ENCODE measurements at places on chromosomes 6 and 20. TPM values are rescaled to one million over a fixed set of nuclear protein-coding genes. Genes with fewer than 3 reads are reported as not detected.

GRCh38 chr20:5216663-5217062, 89.9 kb downstream of the CDS2 start:
- no peaks in the 10 kb centered on the region for H3K4me1 ChIP-seq
- no peak for DNase-seq
- H3K4me3 ChIP-seq: no peak overlapping the region
- no peak overlapping the region for H3K27ac ChIP-seq
- H3K27me3 ChIP-seq: no peaks in the 10 kb centered on the region

DNA sequence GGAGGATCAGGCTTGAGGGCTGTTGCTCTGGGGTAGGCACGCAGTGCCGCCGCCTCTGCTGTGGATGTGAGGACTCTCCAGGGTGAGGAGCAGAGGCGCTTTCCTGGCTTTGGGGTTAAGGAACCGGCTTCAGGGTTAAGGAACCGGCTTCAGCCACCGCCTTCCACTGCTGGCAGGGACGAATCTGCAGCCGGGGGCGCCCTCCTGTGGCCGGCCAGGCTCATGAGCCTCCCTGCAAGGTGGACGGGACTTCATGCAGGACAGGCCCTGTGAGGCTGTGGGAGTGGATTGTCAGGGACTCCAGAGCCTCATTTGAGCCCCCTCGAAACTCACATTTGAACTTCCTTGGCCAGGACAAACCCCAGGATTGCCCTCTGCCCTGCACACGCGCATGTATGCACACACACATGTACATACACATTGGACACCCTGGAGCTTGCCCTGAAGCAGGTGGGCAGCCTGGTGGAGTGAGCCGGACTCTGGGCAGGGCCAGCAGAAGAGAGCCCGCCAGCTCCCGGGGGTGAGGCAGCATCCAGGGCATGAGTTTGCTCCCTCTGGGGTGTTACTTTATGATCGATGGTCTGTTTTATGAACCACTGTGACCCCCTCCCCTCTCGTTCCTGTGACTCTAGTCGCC, 146.9 kb downstream of the PHACTR3 start:
- no peak overlapping the region for H3K4me3 ChIP-seq
- peak; percentile 44 for DNase-seq
- H3K4me1 ChIP-seq: peaks cover 5% of the 10 kb centered on the region
- no peak overlapping the region for H3K27ac ChIP-seq

DNA sequence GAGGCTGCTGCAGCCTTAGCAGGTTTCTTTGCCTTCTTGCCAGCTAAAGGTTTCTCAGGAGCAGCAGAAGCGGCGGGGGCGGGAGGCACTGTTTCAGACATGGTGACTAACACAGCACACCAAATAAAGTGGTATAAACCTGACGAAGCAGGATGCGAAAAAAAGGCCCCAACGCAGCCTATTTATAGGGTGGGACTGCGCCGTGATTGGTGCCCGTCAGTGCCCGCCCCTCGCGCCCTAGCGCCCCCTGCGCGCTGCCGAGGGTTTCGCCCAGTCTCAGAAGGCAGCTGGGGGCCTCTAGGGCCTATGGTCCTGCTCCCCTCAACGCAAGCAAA, 55.0 kb downstream of the TRIM38 start:
- peak; percentile 79 for DNase-seq
- H3K36me3 ChIP-seq: no peaks in the 10 kb centered on the region
- H3K4me3 ChIP-seq: peak overlapping the region; percentile 34
- peaks cover 6% of the 10 kb centered on the region for H3K4me1 ChIP-seq

- H3K4me3 ChIP-seq: no peak overlapping the region
- H3K4me1 ChIP-seq: peaks cover 11% of the 10 kb centered on the region
- H3K36me3 ChIP-seq: no peaks in the 10 kb centered on the region
- no peaks in the 10 kb centered on the region for H3K27me3 ChIP-seq
Observed at GRCh38 chr6:152170702-152171667, 363.5 kb downstream of the ESR1 start.

DNA sequence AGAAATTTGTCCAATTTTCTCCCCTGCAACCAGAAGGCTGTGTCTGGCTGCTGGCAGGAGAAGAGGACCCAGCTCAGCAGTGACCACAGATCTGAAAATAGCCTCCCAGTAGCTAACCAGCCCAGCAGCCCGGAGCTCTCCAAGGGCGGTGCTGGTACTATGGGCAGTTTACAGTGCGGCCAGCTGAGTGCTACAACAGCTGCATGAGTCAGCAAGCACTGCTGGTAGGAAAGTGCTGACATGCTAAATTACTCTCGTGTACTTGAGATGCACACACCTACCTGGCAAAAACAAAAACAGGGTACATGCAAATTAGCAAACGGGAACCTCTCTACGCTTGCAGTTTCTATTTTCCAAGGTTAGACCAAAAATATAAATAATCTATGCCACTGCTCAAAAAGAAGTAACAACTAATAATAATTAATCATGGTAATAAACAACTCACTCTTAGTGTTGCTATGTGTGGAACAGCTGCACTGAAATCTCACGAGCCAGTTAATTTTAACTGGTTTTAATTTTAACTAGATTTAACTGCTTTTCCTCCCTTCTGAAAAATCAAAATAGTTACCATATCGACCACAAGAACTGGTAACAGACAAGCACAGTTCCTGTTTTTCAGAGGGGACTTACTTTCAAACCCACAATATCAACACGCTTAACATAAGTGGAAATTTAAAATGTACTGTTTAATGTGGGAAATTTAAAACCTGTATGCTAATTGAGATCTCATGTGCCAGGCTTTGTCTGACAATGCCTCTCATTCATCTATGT, 10.8 kb downstream of the BACH2 start:
- peak; percentile 68 for DNase-seq
- no peaks in the 10 kb centered on the region for H3K27me3 ChIP-seq
- H3K4me1 ChIP-seq: peaks cover 7% of the 10 kb centered on the region
- no peaks in the 10 kb centered on the region for H3K36me3 ChIP-seq

DNA sequence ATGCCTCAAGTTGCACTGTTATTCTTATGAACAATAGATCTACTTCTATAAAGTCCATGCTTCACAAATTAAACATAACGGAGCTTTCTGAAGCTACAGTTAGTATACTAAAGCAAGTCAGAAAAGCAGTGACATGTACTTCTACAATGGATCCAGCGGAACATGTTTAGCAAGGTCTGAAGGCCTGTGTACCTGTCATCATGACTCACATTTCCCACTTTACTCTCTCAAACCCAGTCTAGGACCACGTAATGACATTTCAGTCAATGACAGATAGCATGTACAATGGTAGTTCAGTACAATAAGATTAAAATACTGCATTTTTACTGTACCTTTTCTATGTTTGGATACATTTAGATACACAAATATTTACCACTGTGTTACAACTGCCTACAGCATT, 132.1 kb downstream of the MMS22L start:
- no peak overlapping the region for H3K27ac ChIP-seq
- no peak overlapping the region for H3K4me3 ChIP-seq
- no peaks in the 10 kb centered on the region for H3K4me1 ChIP-seq
- H3K27me3 ChIP-seq: no peaks in the 10 kb centered on the region
- H3K36me3 ChIP-seq: no peaks in the 10 kb centered on the region
- DNase-seq: no peak

- no peak for DNase-seq
- no peak overlapping the region for H3K27ac ChIP-seq
- peaks cover 8% of the 10 kb centered on the region for H3K4me1 ChIP-seq
Observed at GRCh38 chr6:125954735-125955339, 1.7 kb upstream of the HINT3 start.

- no peak for DNase-seq
- H3K27ac ChIP-seq: no peak overlapping the region
- no peak overlapping the region for H3K4me3 ChIP-seq
Observed at GRCh38 chr6:166268431-166268830, 39.8 kb downstream of the PRR18 start.

GRCh38 chr6:128882991-128883611, at the start of gene LAMA2:
TSS of gene LAMA2 (plus strand) at chr6:128883138. CDS start at chr6:128883246, 108 bp downstream.
- no peaks in the 10 kb centered on the region for H3K27me3 ChIP-seq
- peak within 1 kb of the TSS; percentile 47 for H3K4me3 ChIP-seq
- peak; percentile 87 for DNase-seq
- peak within 1 kb of the TSS; percentile 90 for H3K27ac ChIP-seq
- no peaks in the 10 kb centered on the region for H3K36me3 ChIP-seq

- H3K27ac ChIP-seq: no peak overlapping the region
- no peaks in the 10 kb centered on the region for H3K4me1 ChIP-seq
- H3K36me3 ChIP-seq: no peaks in the 10 kb centered on the region
- H3K27me3 ChIP-seq: no peaks in the 10 kb centered on the region
- no peak overlapping the region for H3K4me3 ChIP-seq
Observed at GRCh38 chr6:80789912-80790570, 683.6 kb downstream of the BCKDHB start.

OVOL2 gene
- total RNA-seq: 0.48 TPM

WFDC12 gene
- not detected for total RNA-seq

- H3K4me1 ChIP-seq: peaks cover 5% of the 10 kb centered on the region
- peaks cover 3% of the 10 kb centered on the region for H3K36me3 ChIP-seq
- H3K27me3 ChIP-seq: no peaks in the 10 kb centered on the region
- no peak overlapping the region for H3K4me3 ChIP-seq
- no peak overlapping the region for H3K27ac ChIP-seq
Observed at GRCh38 chr20:57350081-57350710, 859 bp upstream of the RAE1 start.

ZSCAN12 gene
- 10.2 TPM for total RNA-seq

DNA sequence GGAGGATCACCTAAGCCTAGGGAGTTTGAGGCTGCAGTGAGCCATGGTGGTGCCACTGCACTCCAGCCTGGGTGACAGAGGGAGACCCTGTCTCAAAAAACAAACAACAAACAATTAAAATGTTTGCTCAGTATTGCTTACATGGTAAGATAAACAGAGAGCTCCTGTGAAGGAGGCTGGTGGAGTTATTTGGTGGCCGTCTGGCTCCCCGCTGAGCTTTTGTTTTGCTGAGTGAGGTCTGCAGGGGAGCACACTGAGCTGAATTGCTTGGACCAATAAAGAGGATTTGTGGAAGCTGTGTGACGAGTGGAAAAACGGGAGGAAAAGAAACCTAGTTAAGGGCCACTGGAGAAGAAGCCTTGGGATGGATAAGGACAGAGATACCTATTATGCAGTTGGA, 41.1 kb upstream of the BMP6 start:
- H3K4me1 ChIP-seq: no peaks in the 10 kb centered on the region
- no peaks in the 10 kb centered on the region for H3K27me3 ChIP-seq

DNA sequence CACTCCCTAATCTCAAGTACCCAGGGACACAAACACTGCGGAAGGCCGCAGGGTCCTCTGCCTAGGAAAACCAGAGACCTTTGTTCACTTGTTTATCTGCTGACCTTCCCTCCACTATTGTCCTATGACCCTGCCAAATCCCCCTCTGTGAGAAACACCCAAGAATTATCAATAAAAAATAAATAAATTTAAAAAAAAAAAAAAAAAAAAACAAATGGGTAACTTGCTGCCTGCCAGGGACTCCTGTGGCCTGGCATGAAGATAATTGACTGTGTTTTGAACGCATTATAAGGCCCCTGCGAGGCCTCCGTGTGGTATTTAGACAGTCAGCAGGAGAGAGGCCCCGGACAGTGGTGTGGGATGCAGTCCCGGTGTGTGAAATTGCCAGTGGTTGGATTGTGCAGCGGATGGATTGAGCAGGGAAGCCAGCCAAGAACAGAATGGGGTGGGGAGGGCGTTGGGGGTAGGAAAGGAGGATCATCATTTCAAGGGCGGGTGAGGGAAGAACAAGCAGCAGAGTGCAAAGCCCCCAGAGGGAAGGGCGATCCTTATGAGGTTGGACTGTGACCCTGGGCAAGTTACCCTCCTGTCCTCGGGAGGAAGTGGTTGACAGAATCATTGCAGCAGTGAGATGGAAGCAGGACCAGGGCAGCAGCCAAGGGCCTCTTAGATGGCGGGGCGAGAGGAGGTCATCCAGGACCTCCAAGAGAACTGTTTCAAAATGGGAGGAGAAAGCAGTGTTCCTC, 43.3 kb downstream of the PPARD start:
- peak overlapping the region; percentile 12 for H3K27ac ChIP-seq
- H3K36me3 ChIP-seq: no peaks in the 10 kb centered on the region
- H3K4me1 ChIP-seq: peaks cover 13% of the 10 kb centered on the region
- H3K27me3 ChIP-seq: no peaks in the 10 kb centered on the region

GRCh38 chr6:14883921-14884320, 361.9 kb upstream of the JARID2 start:
- peaks cover 4% of the 10 kb centered on the region for H3K4me1 ChIP-seq
- no peak for DNase-seq
- H3K36me3 ChIP-seq: no peaks in the 10 kb centered on the region
- no peaks in the 10 kb centered on the region for H3K27me3 ChIP-seq
- no peak overlapping the region for H3K4me3 ChIP-seq
- no peak overlapping the region for H3K27ac ChIP-seq

- H3K4me3 ChIP-seq: no peak overlapping the region
- DNase-seq: no peak
- no peaks in the 10 kb centered on the region for H3K27me3 ChIP-seq
- H3K4me1 ChIP-seq: peaks cover 3% of the 10 kb centered on the region
Observed at GRCh38 chr6:148770408-148771211, 23.8 kb downstream of the UST start.

SIRPA gene
- 28.3 TPM for total RNA-seq

GRCh38 chr6:431504-431903, 40.0 kb downstream of the IRF4 start:
- DNase-seq: no peak
- no peaks in the 10 kb centered on the region for H3K36me3 ChIP-seq

- H3K36me3 ChIP-seq: no peaks in the 10 kb centered on the region
- peak overlapping the region; percentile 9 for H3K4me3 ChIP-seq
- peak; percentile 44 for DNase-seq
- H3K27me3 ChIP-seq: no peaks in the 10 kb centered on the region
- H3K27ac ChIP-seq: peak overlapping the region; percentile 9
Observed at GRCh38 chr6:151681433-151682059, 125.9 kb upstream of the ESR1 start.

DNA sequence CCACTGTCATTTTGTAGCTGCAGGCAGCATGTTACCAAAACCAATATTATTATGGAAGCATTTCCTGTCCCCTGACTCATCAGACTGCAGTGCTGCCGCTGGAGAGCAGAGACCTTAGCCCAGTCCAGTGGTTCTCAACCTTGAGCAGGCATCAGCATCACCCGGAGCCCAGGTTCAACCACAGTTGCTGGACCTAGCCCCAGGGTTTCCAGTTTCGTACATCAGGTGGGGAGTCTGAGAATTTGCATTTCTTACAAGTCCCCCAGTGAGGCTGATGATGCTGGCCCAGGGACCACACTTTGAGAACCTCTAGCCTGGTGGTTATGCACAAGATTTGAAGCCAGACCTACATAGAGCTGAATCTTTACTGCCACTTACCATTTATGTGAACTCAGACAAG, 47.3 kb downstream of the LY86 start:
- H3K36me3 ChIP-seq: no peaks in the 10 kb centered on the region
- no peak overlapping the region for H3K4me3 ChIP-seq
- no peaks in the 10 kb centered on the region for H3K27me3 ChIP-seq

GSS gene
- total RNA-seq: 22.5 TPM

SMLR1 gene
- total RNA-seq: not detected

GRCh38 chr20:57904314-57905105, 194.7 kb upstream of the PMEPA1 start:
- peaks cover 2% of the 10 kb centered on the region for H3K4me1 ChIP-seq
- DNase-seq: no peak
- H3K27ac ChIP-seq: no peak overlapping the region
- no peaks in the 10 kb centered on the region for H3K36me3 ChIP-seq

AVP gene
- not detected for total RNA-seq

WFDC2 gene
- total RNA-seq: 17.5 TPM

GRCh38 chr6:87053312-87053711, 41.6 kb downstream of the CGA start:
- H3K27me3 ChIP-seq: no peaks in the 10 kb centered on the region
- no peak for DNase-seq
- no peaks in the 10 kb centered on the region for H3K36me3 ChIP-seq
- no peak overlapping the region for H3K27ac ChIP-seq
- no peak overlapping the region for H3K4me3 ChIP-seq

- H3K27ac ChIP-seq: no peak overlapping the region
- no peaks in the 10 kb centered on the region for H3K4me1 ChIP-seq
- no peak for DNase-seq
- H3K27me3 ChIP-seq: no peaks in the 10 kb centered on the region
- H3K4me3 ChIP-seq: no peak overlapping the region
Observed at GRCh38 chr20:3863317-3863716, 16.7 kb downstream of the MAVS start.
